CD4-positive, alpha-beta T cell treated with Interleukin-15 for 1 hour (primary cell): ENCODE measurements at places on chromosomes 1 and 21.

DNA sequence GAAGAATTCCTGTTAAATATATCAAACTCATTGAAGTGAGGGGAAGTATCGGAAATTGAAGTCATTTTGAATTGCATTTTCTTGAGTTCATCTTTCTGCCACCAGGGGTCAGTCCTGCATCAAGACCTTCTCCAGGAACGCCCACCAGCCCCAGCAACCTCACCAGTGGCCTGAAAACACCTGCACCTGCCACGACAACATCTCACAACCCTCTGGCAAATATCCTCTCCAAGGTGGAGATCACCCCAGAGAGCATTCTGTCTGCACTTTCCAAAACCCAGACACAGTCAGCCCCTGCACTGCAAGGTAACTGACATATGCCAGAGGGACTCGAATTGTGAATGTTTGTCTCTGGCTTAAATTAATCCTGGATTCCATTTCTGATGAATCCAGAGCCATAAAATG is 22.8 kb upstream of the TARS2 start:
- DNase-seq: peak; percentile 66

GRCh38 chr1:17356387-17357026 is 15.5 kb upstream of the PADI6 start:
- no peak for DNase-seq

DNA sequence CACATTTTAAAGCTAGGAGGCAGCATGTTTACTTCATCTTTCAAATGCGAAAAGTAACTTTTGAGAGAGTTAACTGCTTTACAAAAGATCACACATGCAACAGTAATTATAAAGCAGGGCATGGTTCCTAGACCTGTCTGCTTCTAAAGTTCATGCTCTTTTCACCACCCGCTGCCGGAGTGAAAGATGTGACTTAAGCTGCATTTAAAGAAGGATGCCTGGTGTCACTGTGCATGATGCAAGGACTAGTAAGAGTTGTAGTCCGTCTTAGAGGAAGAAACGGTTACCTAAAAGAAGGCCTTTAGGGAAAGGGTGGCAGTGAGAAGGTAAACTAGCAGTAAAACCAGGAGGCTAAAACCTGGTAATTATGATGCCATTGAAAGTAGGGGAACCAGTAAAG is 1689.1 kb downstream of the KCNT2 start:
- DNase-seq: no peak

DNA sequence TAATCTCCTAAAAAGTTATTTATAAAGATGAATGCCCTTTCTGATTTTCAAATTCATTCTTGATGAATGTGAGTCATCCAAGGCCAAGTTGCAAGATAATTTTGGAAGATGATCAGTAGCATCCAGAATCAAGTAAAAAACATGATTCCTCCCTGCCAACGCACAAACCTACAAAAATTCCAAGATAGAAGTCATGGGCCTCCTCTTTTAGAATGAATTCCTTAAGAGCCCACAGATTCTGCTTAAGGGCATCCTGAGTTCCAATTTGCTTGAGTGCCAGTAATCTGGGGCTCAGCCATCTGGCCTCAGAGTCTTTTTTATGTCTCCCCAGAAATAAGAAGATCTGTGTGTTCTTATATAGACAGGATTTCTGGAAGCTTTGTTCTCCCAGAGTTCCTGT is 23.2 kb upstream of the SPATA6 start:
- DNase-seq: no peak

GRCh38 chr1:82600314-82600713 is 799.6 kb downstream of the ADGRL2 start:
- no peak for DNase-seq

- DNase-seq: no peak
Measured at GRCh38 chr21:46131588-46131837, 23.9 kb downstream of the FTCD start.

DNA sequence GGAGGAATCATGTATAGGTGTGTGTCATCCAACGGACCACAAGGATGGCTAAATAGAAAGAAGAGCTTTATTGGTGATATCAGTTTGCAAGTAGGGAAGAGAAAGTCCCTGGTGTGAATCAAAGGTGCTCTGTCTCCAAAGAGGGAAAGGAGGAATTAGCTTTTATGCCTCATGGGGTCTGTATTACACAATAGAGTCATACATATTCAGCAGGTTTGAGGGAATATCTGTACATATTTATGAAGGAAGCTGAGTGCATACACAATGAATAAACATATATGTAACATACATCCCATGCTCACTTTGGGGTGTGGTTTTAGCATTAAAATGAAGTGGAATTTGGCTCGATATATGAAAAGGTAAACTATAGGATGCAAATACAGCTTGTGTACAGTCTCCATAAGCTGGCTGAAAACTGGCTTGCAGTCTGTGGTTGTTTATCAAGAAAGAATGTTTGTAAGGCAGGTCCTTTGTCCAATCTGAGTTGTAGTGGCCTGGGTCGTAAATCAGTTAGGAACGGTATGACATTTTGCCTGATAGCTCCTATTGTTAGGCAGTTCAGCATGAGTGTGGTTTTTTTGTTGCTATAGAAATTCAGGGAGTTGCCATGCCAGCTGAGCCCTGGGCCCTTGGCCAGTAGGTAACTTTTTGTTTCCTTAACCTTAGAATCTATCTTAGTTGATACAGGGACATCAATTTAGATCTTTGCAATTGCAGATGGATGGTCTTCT is 198.0 kb upstream of the ZP4 start:
- no peak for DNase-seq

DNA sequence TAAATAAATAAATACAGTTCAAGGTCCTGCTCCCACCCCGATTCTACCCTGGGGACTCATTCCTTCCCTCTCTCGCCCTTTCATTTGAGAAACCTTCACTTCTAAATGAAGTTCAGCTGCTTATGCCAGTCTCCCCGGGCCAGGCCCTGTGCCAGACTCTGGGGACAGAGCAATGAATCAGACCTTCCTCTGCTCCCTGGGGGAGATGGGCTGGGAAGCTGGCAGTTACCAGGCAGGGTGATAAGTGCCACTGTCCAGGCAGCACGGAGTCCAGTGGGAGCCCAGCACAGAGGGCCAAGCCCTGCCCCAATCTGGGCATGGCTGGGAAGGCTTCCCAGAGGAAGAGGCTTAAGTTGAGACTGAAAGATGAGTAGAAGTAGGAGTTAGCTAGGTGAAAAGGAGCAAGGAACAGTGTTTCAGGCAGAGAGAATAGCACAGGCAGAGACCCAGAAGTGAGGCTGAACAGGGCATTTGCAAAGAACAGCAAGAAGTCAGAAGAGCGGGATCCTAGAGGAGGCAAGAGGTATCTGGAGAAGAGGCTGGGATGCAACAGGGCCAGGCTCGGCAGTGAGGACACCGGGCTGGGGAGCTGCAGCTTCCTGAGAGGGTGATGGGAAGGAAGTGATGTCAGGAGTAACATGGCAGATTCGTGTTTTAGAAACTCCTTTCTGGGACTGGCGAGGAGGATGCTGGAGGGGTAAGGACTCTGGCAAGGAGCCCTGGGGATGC is 13.5 kb downstream of the KCNQ4 start:
- DNase-seq: no peak
